Panc1 (cell line): ENCODE measurements at places on chromosomes 16 and 17. TPM values are rescaled to one million over a fixed set of nuclear protein-coding genes. Genes with fewer than 3 reads are reported as not detected.

The MNT gene
- 31.8 TPM for total RNA-seq

DNA sequence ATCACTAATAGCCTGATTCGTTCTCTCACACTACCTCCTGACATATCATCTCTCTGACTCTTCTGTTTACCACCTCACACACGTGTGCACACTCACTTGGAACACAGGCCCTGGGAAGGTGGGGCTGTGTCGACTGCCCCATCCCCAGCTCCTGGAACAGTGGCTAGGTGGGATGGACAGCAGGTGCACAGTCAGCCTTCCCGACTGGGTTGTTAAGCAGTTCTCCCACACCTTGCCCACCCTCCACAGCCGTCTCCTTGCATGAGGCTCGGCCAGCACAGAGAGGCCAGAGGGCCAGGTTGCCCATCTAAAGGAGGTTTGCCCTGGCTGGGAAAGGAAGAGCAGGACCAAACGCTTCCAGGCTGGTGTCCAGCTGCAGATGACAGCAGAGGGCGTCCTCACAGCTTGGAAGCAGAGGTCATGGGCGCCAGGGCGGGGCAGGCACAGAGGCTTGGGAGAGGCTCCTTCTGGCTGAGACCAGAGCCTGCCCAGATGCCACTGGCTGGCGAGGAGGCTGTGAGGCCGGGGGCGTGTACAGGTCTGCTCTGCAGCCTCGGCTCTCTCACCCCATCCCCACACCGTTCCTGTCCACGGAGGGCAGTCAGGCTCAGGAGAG is 92.8 kb downstream of the AMFR start:
- peak; percentile 13 for DNase-seq

The FAM234A gene
- total RNA-seq: 121 TPM

DNA sequence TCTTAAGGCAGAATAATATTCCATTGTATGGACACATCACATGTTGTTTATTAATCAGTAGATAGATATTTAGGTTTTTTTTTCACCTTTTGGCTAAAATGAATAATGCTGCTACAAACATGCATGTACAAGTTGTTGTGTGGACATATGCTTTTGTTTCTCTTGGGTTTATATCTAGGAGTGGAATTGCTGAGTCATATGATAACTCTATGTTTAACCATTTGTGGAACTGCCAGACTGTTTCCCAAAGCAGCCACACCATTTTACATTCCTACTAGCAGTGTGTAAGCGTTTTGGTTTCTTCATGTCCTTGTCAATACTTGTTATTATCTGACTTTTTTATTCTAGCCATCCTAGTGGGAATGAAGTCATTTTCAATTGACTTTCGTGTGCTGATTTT is 21.3 kb downstream of the CYLD start:
- DNase-seq: no peak

GRCh38 chr16:50531359-50531758 is 16.8 kb upstream of the NKD1 start:
- DNase-seq: no peak

GRCh38 chr17:5826384-5826783 is 242.1 kb upstream of the NLRP1 start:
- peak; percentile 46 for DNase-seq

- no peak for DNase-seq
Measured at GRCh38 chr17:81885454-81885853, 5.9 kb downstream of the ALYREF start.

DNA sequence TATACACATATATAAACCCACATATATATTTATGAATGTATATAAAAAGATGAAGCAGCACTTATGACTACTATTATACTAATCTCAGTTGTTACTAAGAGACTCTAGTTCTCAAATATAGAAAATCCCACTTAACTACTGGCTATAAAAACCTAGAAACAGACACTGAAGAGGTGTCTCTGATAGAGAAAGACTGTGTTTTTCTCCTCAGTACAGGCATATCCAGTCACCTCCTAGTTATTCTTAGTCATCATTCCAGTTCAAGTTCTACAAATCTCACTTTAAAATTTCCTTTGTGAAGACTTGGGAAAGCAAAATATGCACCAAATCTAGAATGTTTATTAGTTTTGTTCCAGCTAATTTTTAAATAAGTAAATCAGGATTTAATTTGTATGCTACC is 93.9 kb downstream of the STH start:
- no peak for DNase-seq

GRCh38 chr16:55115506-55115905 is 184.8 kb downstream of the IRX5 start:
- no peak for DNase-seq

GRCh38 chr17:45656527-45657181 is 127.5 kb upstream of the CRHR1 start:
- DNase-seq: no peak

The RAB26 gene
- total RNA-seq: 92.2 TPM

DNA sequence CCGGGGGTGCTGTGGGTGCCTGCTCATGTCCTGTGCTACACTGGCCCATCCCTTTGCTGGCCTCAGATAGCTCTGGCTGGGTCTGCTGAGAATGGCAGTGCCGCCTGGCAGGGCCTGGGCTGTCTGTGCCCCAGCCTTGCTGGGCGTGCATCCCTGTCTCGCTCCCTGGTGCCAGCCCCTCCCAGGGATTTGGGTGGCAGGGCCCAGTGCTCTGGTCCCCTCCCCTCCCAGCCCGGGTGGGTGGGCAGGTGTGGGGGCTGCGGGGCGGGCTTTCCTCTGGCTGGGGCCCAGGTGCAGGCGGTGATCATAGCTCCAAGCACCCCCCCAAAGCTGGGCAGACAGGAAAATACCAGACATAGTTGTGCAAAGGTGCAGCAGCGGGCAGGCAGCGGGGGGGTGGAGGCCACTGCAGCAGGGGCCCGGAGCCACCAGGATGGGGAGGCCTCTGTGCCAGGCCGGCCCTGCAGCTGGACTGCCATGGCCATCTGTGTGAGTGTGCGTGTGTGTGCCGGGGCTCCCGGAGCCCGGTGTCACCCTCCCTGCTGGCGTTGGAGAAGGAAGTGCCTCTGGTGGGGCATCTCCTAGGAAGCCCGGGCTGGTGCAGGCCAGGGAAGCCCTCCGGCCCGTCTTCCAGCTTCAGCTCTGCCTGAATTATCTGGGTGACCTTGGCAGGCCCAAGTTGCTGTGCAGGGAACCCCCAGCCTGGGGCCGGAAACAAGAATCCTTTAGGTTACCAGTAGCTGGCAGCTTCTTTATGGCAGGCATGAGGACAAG is 7.4 kb downstream of the GLIS2 start:
- DNase-seq: no peak

DNA sequence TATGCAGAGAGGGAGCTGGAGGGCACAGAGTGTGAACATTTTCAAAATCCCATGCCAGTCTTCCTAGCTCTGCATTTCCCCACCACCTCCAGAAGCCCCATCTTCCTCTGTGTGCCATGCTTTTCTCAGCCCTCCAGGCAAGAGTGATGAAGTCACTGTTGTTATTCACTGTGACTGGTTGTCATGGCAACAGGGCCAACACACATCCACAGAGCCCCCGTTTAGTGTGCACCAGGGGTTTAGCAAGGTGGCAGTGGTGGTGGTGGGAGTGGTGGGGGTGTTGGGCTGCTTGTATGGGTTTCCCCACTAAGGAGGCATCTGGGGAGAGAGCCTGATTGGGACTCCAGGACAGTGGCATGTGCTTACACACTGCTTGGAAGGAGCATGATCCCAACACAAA is 309.9 kb upstream of the ASIC2 start:
- no peak for DNase-seq

GRCh38 chr17:69111794-69112193 is 29.9 kb downstream of the ABCA6 start:
- no peak for DNase-seq

DNA sequence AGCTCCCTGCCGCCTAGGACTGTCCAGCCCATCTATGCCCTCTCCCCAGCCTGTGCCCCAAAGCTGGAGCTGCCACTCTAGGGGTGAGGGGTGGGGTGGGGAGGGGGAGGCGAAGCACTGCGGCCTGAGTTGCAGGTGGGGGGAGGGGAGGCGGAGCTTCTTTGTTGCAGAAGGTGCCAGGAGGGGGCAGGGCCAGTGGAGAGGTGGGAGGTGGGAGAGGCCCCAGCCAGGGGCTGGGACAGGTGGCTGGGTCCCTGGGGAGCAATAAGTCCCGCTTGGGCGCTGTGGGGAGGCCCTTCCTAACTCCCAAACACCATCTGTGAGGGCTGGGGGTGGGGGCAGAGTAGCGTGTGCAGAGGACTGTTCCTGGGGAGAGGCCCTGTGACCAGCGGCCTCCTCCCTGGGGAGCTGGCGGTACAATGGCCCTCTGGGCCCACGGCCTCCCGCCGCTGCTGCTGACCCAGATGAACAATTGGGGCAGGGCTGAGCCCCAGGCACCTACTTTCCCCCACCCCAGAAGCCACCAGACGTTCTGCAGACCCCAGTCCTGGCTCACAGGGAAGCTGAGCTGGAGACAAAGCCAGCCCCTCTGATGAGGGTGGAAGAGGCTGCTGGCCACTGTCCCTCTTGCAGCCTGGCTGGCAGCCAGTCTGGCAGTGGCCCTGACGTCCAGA is 2.2 kb upstream of the NTN3 start:
- DNase-seq: no peak

DNA sequence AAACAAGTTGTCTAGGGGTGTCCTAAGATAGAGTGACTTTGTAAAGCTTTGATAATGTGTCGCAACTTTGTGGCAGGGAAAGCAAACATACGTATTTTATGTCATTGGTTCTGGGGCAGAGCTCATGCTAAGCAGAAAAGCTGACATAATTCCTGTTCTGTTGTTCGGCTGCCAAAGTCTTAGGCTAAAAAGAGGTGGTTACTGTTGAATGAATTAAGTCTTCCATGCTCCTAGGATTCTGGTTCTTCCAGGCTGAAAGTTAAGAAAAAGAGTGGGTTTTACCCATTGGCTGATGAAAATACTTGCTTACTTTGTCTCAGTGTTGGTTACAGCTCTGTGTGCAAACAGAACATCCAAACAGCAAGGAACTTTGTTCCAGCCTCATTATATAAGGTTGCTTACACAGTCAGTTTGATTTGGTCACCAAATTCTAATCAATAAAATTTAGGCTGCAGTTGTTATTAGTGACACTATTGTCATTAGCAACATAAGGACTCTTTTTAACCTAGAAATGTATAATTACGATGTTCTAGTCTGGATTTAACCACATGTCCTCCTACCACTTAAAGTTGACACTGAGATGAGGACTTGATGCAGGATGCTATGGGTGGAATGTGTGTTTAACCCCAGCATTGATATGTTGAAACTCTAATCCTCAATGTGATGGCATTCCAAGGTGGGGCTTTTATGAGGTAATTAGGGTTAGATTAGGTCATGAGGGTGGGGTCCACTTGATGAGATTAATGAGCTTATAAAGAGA is 114.0 kb upstream of the GOT2 start:
- no peak for DNase-seq

DNA sequence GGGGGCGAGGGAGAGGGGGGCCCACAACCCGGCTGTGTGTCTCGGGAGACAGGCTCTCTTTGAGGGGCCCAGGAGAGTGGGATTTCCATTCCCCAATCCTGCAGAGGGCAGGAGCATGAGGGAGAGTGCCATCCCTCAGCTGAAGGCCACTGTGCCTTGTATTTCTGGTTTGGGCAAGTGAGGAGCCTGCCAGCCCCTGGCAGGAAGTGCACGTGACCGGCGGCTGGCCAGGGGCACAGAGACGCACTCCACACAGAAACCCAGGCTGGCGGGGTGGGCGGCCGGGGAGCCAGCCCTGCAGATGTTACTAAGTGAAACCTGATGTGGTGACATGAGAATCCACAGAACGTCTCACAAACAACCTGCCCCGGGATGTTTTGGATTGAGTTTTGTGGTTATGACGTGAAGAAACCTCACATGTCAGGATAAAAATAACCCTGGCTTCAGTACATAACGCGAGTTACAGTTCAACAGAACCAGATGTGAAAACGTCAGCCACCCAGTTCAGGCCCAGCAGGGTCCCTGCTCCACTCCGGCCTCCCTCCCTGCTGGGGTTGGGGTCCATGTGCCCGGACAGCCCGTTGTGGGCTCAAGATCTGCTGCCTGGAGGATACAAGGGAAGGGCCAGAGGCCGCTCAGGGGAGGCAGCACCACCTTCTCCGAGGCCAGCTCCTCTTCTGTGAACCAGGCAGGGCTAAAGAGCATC is 51.7 kb upstream of the MTSS2 start:
- DNase-seq: no peak

DNA sequence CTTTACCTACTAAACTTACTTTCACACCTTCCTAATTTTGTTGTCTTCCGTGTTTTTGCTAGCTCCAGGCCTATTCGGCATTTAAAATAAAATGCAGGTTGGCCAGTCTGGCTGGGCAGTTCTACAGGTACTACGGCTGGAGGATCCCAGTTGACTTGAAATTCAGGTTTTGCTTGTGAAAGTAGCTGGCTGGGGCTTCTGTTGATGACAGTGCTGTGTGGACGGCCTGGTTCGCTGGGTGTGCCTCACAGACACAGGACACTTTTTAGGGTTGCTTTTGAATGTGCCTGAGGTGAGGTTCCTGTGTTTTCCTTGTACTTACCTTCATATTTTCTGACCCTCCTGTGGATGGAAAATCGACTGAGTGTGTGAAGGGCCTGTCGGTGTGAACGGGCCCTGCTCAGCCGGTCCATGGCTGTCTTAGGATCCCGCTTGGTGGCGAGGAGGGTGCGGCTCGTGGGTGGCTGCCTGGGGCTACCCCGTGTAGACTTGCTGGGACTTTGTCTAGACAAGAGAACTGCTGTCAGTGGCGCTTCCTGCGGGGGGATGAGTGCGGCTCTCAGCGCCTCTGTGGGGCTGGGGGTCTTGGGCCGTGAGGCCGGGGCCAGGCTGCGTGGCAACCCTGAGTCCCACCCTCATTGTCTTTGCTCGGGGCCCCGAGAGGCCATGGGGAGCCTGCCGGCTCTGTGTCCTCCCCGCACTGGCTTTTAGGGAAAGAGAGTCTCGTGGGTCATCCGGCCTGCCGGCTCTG is 18.7 kb upstream of the ZNF750 start:
- DNase-seq: no peak

DNA sequence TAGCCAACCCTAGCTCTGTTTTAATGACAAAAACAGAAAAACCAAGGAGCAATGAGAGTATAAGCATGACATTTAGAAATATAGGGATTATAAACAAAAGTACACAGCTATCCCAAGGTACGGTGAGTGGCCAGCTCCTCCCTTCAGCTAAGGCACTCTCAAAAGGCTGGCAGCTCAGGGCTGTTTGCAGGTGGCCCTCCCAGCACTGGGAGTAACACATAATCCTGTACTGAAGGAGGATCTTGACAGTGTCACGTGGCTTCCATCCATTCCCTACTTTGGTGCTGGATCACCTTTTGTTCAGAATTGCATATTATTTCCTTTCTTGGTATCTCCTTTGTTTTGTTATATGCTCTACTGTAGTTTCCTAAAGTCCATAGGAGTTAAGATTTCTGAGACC is 500.8 kb downstream of the KCNJ18 start:
- DNase-seq: no peak

- no peak for DNase-seq
Measured at GRCh38 chr17:50872710-50873424, 6.7 kb upstream of the TOB1 start.
